A549 treated with DMSO at 1 μM for 4 hours (cell line): ENCODE measurements at places on chromosomes 16 and 17. TPM values are rescaled to one million over a fixed set of nuclear protein-coding genes. Genes with fewer than 3 reads are reported as not detected.

The RNPS1 gene
- 254 to 293 TPM (median 274 TPM) in 5 replicates for total RNA-seq

The TOP3A gene
- total RNA-seq = 35.2 to 43.3 TPM (median 40.9 TPM) in 5 replicates

The WNT9B gene
- total RNA-seq = not detected in 5 replicates

The TMEM100 gene
- total RNA-seq = not detected in 5 replicates

The KRT222 gene
- 0.39 to 0.61 TPM (median 0.47 TPM) in 5 replicates for total RNA-seq
